Neural progenitor cell (in vitro differentiated cells): ENCODE measurements at places on chromosomes 1 and 21.

- peak; percentile 77 for DNase-seq
Observed at GRCh38 chr1:228647523-228648444, 87.5 kb upstream of the RHOU start.

DNA sequence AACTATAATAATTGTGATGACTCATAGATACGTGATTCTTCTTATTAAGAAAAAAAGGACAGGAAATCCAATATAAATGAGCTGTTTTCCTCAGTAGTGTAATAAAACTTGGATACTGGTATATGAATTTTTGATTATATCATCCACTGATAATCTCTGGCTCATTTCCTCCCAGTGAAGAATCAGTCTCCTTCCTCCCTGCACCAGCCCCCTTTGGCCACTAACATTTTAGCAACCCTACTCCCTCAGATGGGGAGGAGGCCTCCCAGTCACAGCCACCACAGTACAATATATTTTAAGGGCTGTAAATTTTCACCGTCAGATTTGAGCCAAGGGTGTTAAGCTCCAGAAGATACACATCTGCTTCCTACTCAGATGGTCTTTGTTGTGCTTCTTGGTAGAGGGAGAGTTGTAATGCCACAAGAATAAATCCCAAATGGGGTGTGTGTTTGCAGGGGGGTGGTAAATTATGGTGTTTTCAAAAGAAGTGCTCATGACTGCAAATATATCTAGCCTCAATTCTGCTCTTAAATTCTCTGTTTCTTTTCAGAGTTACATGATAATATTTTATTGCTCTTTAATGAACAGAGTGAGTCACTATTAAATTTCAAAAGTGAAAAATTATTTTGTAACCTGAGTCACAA lies 153.5 kb downstream of the HLX start:
- no peak for DNase-seq

- DNase-seq, result no peak
Observed at GRCh38 chr21:39842741-39843459, 24.3 kb upstream of the PCP4 start.

DNA sequence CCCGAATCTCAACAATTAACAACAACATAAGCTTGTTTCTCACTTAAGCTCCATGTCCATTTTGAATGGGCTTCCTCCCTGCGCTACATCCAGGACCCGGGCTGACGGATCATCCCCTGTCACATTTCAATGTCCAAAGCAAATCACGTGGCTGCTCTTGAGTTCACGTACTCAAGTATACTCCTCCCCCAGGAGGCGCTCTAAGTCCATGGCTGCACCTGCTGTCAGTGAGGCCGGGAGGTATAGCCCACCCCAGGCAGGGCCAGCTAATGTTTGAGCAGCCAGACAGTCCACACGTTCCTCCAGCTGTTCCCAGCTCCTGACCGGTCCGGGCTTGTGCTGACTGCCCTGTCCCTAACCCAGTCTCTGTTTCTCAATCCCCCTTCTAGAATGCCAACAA lies 220.8 kb downstream of the SLC35F3 start:
- peak; percentile 88 for DNase-seq

DNA sequence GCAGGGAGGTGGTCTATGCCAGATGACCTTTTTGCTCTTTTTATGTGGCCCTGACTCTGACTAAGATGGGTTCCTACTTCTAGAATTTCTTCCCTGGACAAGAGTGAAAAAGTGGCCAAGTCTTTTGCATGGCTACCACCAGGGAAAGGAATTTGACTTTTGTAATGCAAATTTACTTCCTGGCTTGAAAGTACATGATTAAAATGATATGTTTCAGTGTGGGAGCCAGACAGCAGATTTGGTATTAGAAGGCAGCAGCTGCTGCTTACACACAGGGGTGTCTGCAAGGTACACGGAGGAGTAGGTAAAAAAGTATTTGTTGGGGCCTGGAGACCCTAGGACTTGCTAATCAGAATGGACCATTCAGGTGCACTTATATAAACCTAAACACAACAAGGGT lies 78.4 kb downstream of the KCND3 start:
- DNase-seq, result no peak

DNA sequence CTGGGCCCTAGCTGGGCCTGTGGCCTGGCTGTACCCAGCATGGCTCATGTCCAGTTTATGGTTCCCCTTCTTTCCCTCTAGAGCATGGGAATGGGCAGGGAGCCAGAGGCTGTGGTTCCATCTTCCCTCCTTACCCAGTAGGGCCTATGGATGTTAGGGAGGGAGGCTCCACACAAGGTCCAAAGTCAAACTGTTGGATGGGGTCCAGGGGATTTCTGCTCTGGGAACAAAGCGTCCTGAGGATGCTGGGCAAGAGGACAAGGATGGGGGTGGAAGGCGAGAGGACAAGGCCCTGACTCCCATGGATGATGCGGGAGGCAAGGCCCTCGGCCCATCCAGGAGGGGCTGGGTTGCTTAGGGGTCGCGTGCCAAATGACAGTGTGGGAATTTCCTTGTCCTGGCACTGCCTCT lies 17.3 kb downstream of the CSF1 start:
- no peak for DNase-seq

- DNase-seq, result peak; percentile 56
Observed at GRCh38 chr21:40618191-40618973, 228.6 kb downstream of the DSCAM start.

- DNase-seq, result no peak
Observed at GRCh38 chr1:204645666-204646065, 39.9 kb downstream of the LRRN2 start.
